NCI-H510A (cell line): ENCODE measurements at places on chromosomes 5 and 9.

DNA sequence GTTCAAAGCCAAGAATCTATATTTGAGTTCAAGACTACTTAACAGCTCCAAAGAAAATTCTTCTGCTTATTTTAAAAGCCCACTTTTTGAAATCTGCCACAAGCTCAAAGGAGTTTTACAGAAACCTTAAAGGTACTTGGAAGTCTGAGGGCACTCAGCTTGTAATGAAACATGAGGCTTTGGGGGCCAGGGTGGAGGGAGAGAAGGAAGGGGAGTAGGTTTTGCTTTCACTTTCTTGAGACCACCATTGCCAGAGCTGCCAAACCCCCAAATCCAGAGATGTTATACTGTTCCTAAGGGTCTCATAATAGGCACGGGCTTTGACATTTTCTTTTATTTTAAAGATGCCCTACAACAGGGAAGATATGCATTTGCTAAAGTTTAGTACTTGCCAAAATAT is 42.6 kb upstream of the TNFAIP8 start:
- no peak for DNase-seq

DNA sequence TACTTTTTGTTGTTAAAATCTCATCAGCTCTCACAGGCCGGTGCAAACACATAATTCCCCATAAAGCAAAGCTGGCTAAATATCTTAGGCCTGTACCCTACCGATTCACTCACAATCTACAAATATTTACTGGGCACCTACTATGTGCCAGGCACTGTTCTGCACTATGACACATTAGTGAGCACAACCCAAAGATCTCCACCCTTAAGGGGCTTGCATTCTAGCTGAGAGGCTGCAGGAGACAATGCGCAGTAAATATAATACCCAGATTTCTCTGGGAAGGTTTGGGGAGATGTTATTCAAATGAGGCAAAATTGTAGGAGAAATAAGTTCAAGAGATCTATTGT is 53.7 kb downstream of the FNBP1 start:
- DNase-seq: no peak

DNA sequence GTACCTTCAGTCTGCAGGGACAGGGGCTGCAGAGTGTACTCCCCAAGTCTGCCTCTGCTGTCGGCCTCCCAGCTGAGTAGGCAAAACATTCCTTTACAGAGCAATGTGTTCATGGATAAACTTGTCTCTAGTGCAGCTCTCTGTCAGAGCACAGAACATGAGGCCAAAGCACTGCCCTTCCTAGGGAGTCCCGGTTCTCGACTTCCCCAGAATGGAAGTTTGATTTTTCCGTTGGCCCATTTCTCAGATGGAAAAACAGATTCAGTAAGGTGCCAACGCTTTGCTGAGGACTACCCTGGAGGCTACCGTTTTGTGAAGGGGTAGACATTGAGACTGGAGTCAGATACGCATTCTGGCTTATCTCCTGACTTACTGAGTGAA is 422 bp upstream of the TRIM32 start:
- no peak for DNase-seq

DNA sequence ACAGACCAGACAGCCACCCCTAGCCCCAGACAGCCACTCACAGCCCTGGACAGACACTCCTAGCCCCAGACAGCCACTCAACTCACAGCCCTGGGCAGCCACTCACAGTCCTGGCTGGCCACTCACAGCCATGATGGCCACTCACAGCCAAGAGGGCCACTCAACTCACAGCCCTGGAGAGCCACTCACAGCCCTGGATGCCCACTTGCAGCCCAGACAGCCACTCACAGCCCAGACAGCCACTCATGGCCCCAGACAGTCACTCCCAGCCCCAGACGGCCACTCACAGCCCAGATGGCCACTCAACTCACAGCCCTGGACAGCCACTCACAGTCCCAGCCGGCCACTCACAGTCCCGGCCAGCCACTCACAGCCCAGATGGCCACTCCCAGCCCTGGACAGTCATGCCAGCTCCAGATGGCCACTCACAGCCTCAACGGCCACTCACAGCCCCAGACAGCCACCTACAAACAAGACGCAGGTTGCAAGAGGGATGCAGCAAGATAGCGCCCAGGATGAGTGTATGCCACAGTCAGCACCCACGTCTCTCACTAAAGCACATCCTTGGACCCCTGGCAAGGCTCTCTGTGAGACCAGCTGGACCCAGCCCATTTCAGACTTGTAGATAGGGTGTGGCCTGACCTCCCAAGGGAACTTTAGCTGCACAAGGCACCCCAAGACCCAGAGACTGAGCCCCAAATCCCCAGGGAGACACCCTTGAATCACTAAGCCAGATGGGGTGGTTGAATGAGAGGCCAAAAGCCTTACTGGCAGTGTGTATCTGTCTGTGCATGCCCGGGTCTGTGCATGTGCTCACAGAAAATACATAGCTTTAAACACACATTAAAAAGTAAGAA is 22.4 kb downstream of the ZDHHC11B start:
- peak; percentile 96 for DNase-seq

GRCh38 chr5:351084-351920 is 29.8 kb downstream of the AHRR start:
- no peak for DNase-seq

- no peak for DNase-seq
These were observed 13.4 kb upstream of the CCNJL start for GRCh38 chr5:160325716-160326115.

DNA sequence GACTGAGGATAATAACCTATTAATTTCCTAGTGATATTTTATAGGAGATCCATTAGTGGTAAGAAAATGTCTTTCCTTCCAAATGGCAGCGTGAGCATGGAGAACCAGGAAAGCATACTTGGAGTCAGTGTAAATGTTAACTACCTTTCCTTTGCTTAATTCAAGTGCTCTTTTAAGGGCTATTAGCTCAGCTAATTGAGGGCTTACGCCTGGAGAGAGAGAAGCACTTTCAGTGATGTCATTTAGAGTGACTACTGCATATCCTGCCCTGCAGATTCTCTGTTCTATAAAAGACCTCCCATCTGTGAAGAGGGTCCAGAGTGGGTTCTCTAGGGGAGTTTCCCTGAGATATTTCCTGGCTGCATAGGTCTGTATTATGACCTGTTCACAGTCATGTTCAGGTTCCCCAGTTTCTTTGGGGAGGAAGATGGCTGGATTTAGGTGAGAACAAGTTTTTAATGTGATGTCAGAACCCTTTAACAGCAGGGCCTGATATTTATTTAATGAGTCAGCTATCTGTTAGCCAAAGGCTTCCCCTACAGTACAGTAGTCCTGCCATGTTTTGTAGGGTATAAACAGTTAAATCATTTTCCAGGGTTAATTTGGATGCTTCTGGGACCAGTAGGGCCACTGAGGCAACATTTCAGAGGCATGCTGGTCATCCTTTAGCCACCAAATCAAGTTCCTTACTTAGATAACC is 89.6 kb downstream of the TRIM36 start:
- DNase-seq: no peak

- DNase-seq: no peak
These were observed 61.7 kb downstream of the OTULIN start for GRCh38 chr5:14726066-14726838.

- DNase-seq: no peak
These were observed 103.2 kb upstream of the SPATA31D4 start for GRCh38 chr9:81824802-81825730.

DNA sequence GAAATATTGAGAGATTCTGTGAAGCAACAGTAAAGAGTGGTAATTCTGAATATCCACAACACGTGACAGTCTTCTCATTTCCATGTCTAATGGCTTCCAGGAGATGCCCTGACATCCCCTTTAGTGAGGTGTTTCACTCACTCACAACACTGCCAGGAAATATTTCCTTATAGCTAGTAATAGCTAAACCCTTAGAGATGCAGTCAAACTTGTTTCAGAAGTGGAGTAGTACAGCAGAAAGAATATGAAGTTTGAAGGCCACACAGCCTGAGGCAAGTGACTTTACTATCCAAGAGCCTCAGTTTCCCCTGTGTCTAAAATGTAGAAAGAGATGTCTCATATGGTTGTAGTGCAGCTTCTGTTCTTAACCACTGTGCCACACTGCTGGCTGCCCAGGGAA is 139.2 kb downstream of the CDK5RAP2 start:
- DNase-seq: no peak

DNA sequence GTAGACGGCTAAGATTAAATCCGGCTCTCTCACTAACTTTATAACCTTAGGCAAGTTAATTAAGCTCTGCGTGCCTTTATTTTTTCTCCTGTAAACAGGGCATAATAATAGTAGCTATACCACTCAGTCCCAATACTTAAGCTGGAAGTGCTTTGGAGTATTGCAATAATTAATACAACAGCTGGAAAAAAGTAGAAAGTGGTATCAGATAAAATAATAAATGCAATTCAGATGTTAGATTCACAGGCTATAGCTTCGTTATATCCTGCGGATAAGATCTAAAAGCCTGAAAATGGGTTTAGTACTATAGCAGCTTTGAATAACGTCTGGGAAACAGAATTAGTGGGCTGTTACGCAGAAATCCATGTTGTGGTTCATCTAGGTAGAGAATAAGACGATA is 51.8 kb downstream of the MEGF9 start:
- DNase-seq: no peak

DNA sequence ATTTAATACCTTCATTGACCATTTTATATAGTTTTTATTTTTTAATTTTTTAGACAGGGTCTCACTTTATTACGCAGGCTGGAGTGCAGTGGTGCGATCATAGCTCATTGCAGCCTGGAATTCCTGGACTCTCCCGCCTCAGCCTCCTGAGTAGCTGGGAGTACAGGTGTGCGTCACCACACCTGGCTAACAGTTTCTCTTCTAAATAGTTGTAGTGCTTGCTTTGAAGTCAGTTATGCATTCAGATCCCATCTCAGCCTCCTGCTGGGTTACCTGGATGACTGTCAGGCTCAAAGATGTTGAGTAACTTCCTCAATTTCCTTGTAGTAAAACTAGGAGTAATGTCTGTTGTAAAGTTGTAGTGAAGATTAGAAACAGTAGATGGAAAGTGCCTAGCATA is 21.4 kb downstream of the SNX18 start:
- DNase-seq: no peak

DNA sequence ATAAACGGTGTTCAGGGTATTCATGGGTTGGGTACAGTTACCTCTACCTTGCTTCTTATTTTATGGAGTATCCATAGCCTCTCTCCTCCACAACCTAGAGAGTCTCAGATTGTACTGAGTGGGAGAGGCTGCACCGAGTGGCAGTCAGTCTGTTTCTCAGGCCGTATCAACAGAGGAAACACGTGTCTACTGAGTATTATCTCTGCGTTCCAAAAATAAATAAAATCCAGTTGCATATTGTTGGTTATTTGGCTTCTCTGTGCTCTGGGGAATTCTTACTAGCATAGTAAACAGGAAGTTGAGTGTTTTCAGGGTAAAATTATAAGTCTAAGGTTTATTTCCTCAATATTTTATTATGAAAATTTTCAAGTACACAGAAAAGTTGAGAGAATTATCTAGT is 231.0 kb downstream of the ARHGEF28 start:
- DNase-seq: no peak

DNA sequence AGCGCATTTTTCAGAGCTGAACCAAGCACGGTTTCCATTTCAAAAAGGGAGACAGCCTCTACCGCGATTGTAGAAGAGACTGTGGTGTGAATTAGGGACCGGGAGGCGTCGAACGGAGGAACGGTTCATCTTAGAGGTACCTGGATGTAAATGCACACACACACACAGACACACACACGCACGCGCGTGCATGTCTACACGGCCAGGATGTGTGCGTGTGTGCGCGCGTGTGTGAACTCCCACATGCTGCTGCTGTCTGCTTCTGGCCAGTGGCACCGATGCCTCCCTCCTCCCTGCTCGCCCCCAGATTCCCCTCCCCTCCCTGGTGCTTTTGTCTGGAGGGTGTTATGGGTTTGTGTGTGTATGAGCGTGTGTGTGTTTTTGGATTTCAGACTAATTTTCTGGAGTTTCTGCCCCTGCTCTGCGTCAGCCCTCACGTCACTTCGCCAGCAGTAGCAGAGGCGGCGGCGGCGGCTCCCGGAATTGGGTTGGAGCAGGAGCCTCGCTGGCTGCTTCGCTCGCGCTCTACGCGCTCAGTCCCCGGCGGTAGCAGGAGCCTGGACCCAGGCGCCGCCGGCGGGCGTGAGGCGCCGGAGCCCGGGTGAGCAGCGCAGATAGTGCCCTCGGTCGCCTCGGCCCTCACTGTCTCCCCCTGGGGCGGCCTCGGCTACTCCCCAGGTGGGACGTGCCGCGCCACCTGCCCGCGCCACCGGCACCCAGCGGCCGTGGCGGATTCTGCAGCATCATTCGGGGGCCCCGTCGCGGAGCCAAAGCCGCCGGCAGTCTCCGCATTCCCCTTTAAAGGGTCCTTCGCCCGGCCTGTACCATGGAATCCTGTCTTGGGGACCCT is at the start of gene NTRK2:
Gene NTRK2 (plus strand): TSS at position 442 of the 850 bp plus-strand sequence. CDS start 1,020 bp downstream, outside the sequence.
- peak; percentile 17 for DNase-seq

- DNase-seq: no peak
These were observed 795 bp upstream of the PJA2 start for GRCh38 chr5:109410389-109411148.

- DNase-seq: no peak
These were observed 161.7 kb downstream of the GNA14 start for GRCh38 chr9:77486463-77486862.

DNA sequence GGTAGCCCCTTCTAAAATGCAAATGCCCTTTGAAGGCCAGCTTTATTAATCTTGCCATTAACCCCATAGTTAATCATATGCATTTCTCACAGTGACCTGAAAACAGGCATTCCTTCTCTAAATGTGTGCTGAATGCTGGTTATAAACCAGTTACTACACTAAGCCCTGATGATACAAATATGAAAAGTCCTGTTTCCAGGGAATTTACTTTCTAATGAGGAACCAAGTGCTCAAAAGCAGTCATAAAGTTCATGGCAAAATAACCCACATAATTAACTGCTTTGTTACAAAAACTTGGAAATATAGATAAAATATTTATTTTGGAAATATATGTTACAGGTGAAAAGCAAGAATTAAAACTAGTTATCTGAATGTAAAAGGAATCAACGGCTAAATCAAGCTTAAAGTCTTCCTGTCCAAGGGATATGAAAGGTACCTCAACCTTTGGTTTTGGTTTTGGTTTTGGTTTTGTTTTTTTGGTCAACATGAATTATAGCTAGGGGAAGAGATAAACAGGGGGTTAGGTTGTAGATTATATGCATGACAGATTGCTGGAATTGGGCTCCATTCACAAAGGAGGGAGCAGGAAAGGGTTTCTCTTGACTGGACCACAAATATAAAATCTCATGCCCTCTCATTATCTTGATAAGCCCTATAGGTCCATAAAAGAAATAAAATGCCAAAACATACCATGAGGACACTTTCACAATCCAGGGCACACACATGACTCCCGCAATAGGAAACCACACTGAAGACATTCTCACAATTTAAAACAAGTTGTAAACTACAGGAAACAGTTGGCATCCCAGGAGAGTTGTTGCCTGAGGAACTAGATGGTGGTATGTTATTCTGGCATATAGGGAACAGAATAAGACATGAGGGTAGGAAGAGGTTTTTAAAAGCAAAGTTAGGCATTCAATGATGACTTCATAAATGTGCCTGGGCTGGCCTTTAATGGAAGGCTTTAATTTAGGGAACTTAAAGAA is 46.7 kb upstream of the MACIR start:
- no peak for DNase-seq

- DNase-seq: no peak
These were observed 148.2 kb upstream of the SLC12A2 start for GRCh38 chr5:127935398-127935797.

GRCh38 chr9:127500399-127500798 is 49.1 kb downstream of the LRSAM1 start:
- DNase-seq: no peak

- no peak for DNase-seq
These were observed 38.8 kb upstream of the LIFR start for GRCh38 chr5:38595132-38595745.

GRCh38 chr9:123346026-123346425 is 10.0 kb upstream of the CRB2 start:
- DNase-seq: no peak

- no peak for DNase-seq
These were observed 5.4 kb downstream of the ABCA2 start for GRCh38 chr9:137022662-137023008.
